ENCODE measurements at places on chromosomes 5 and 9. TPM values are rescaled to one million over a fixed set of nuclear protein-coding genes. Genes with fewer than 3 reads are reported as not detected.
A peak's percentile ranks its signal among the peaks of the same experiment; 100 is the strongest.

DNA sequence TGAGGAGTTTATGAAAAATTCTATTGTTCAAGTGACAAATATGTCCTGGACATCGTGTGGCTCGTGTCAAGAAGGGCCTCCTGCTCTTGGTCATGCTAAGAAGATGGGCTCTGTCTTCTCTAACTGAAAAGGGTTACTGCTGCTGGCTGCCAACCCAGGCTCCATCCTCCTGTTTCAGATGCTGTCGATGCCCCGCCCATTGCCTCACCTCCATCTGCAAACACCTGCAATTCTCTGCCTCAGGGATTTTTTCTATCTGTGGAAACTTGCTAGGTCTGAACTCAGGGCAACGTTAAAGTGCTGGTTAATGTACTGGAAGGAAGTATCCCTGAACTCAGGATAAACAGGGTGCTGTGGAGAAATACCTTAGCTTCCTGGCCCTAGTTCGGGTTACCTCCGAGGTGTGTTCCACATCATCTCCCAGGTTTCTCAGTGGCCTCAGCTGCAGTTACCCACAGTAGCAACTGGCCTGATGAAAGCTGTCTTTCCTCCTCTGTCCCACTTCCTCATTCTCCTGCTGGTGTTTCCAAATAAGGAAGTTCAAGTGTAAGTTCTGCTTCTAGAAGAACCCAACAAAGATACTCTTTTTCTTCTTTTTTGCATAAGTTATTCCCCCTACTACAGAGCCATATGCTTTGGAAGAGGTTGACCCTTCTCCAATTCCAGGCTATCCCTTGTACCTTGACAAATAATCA lies 151.7 kb upstream of the SMIM23 start:
- no peaks in the 10 kb centered on the region for H3K4me1 ChIP-seq
- no peak for DNase-seq
- no peaks in the 10 kb centered on the region for H3K36me3 ChIP-seq
- no peak overlapping the region for H3K4me3 ChIP-seq
- H3K27me3 ChIP-seq = peaks cover 19% of the 10 kb centered on the region

GRCh38 chr5:157951673-157952373 lies 92.9 kb upstream of the CLINT1 start:
- no peaks in the 10 kb centered on the region for H3K36me3 ChIP-seq
- no peak overlapping the region for H3K4me3 ChIP-seq
- no peak for DNase-seq
- H3K27ac ChIP-seq = no peak overlapping the region

DNA sequence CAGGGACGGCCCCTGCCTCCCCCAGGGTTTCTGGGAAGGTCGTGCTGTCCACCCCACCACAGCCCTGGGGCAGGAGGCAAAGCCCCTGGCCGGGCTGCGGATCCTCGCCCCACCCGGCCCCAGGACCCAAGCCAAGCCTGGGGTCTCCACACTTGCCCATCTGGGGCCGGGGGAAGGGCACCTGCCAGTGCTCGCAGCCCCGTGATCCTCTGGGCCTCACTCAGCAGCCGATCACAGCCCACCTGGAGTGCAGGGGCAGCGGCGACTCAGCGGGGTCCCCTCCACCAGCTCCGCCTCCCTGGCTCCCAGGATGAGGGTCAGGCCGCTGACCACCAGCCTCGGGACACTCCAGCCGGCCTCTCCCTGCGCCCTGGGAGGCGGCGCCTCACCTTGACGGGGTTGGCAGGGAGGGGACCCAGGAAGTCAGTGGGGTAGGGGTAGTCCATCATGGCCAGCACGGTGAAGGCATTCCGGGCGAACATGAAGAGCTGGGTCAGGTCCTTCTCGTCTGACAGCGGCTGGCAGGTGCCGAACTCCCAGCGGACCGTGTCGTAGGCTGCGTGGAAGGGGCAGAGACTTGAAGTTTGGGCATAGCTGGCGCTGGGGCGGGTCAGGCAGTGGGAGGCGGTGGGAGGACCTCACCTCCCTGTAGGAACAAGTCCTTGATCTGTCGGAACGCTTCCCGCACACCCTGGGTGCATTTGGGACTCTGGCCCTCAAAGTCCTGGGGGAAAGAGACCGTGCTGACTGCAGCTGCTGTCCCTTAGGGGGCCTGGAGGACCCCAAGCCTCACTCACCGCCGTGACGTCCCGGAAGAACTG lies 1.8 kb downstream of the DPP7 start:
- H3K4me3 ChIP-seq = peak overlapping the region; percentile 70
- H3K36me3 ChIP-seq = peaks cover 8% of the 10 kb centered on the region
- no peak overlapping the region for H3K27ac ChIP-seq
- H3K27me3 ChIP-seq = no peaks in the 10 kb centered on the region
- no peak for DNase-seq

DNA sequence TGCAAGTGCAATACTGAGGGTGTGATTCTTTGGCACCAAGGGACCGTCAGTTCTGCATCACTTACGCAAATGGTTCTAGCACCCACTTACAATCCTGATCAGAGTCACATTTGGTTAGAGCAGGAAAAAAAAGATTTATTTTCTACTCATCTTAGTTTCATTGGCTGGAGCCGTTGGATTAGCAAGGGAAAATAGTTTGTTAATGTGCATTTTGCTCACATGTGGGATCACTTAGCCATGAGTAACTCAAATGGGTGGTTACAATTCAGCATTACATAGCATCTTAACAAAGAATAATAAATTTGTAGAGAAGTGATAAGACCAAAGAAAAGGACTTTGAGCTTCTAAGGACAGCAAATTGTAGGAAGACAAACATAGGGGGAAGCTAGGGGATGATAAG lies 216.9 kb downstream of the AUH start:
- peaks cover 45% of the 10 kb centered on the region for H3K4me1 ChIP-seq
- no peaks in the 10 kb centered on the region for H3K27me3 ChIP-seq
- peaks cover 3% of the 10 kb centered on the region for H3K36me3 ChIP-seq
- H3K27ac ChIP-seq = no peak overlapping the region
- DNase-seq = no peak

GRCh38 chr9:4430432-4431261 lies 59.6 kb upstream of the SLC1A1 start:
- no peak overlapping the region for H3K27ac ChIP-seq
- no peak for DNase-seq
- no peak overlapping the region for H3K4me3 ChIP-seq
- H3K4me1 ChIP-seq = no peaks in the 10 kb centered on the region
- H3K27me3 ChIP-seq = peaks cover 2% of the 10 kb centered on the region

DNA sequence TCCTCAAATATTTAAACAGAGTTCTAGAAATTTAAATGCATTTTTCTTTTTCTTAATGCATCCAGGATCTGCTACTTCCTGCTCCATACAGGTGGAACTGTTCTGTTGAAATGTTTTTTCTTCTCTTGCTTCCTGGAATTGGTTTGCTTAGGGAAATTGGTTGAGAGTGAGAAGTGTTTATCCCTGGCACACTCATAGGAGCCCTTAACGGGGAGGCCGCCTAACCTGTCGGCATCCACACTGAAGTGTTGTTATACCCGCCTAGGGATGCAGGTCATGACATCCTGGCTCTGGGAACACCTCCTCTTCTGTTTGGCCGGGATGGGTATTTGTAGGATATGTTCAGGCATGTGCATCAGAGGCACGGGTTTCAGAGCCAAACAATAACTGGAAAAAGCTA lies 239.7 kb downstream of the GADD45G start:
- no peaks in the 10 kb centered on the region for H3K27me3 ChIP-seq
- DNase-seq = no peak
- H3K4me3 ChIP-seq = no peak overlapping the region

DNA sequence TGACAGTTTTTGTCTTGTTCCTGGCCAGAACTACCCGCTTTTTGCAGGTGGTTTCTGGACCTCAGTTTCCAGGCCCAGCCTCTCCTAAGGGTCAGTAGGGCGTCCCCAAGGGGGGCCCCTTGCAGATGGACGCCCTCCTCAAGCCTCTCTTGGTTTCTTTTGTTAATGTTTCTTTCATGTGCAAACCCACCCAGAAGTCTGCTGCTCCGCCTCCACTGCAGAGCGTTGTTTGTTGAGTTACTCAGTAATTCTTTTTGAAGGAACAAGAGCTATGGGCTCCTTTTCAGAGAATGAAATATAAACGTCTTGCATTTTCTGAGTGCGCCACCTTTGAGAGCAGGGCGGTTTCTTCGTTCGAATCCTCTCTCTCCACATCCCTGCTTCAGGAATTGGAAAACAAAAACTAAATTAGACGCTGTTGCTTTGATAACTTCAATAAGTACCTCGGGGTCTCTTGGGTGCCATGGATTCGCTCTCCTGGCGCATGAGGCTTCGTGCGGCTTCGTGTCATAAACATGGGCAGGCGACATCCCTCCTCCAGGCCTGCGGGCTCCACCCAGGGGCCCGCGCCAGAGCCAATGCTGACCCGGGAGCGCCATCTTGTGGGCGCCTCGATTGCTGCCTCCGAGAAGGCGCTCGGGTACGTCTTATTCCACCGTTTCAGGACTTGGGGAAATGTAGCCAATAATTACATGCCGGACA lies 38.3 kb upstream of the CKMT2 start:
- DNase-seq = peak; percentile 88
- H3K4me3 ChIP-seq = peak overlapping the region; percentile 0
- H3K36me3 ChIP-seq = no peaks in the 10 kb centered on the region
- no peaks in the 10 kb centered on the region for H3K27me3 ChIP-seq
- no peak overlapping the region for H3K27ac ChIP-seq

GRCh38 chr9:129554649-129555048 lies 66.3 kb downstream of the C9orf50 start:
- H3K36me3 ChIP-seq = no peaks in the 10 kb centered on the region
- peaks cover 4% of the 10 kb centered on the region for H3K4me1 ChIP-seq
- H3K4me3 ChIP-seq = no peak overlapping the region
- H3K27ac ChIP-seq = no peak overlapping the region
- no peak for DNase-seq
- peaks cover 11% of the 10 kb centered on the region for H3K27me3 ChIP-seq

DNA sequence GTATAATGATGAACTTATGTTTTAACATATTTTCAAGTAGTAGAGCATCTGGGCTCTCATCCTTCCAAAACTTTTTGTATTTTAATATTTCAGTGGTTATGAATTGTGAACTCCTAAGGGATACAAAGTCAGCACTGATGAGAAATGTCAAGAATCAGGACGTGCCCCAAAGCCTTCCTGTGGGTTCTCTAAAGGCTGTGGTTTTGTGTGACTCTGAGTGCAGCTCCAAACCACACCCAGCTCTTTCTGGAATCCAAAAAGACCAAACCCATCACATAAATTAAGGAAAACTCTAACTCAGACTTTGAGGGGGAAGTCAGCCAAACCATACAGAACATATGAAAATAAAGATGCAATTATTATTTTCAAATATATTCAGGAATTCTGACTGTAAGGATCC lies 40.8 kb upstream of the SMU1 start:
- no peaks in the 10 kb centered on the region for H3K27me3 ChIP-seq
- DNase-seq = no peak
- H3K4me3 ChIP-seq = no peak overlapping the region
- H3K36me3 ChIP-seq = peaks cover 41% of the 10 kb centered on the region

GRCh38 chr5:140228364-140228837 lies 53.4 kb downstream of the CYSTM1 start:
- no peak overlapping the region for H3K27ac ChIP-seq
- DNase-seq = no peak

GRCh38 chr9:6226696-6227095 lies 11.1 kb downstream of the IL33 start:
- H3K27me3 ChIP-seq = peaks cover 11% of the 10 kb centered on the region
- H3K36me3 ChIP-seq = no peaks in the 10 kb centered on the region
- DNase-seq = no peak

- peaks cover 2% of the 10 kb centered on the region for H3K27me3 ChIP-seq
- no peaks in the 10 kb centered on the region for H3K4me1 ChIP-seq
- H3K27ac ChIP-seq = no peak overlapping the region
- no peak overlapping the region for H3K4me3 ChIP-seq
These were observed 95.3 kb downstream of the KLF4 start for GRCh38 chr9:107394264-107394663.

- H3K27ac ChIP-seq = no peak overlapping the region
- H3K4me1 ChIP-seq = no peaks in the 10 kb centered on the region
- peaks cover 37% of the 10 kb centered on the region for H3K27me3 ChIP-seq
- DNase-seq = no peak
- no peak overlapping the region for H3K4me3 ChIP-seq
These were observed 19.1 kb downstream of the LHX3 start for GRCh38 chr9:136185596-136186366.

- no peak overlapping the region for H3K27ac ChIP-seq
- no peaks in the 10 kb centered on the region for H3K36me3 ChIP-seq
- H3K27me3 ChIP-seq = no peaks in the 10 kb centered on the region
- no peak for DNase-seq
These were observed 77.0 kb downstream of the IRX2 start for GRCh38 chr5:2674456-2674855.

GRCh38 chr5:79872291-79872690 lies 118.8 kb downstream of the MTX3 start:
- H3K27me3 ChIP-seq = peaks cover 6% of the 10 kb centered on the region
- no peaks in the 10 kb centered on the region for H3K36me3 ChIP-seq
- no peak overlapping the region for H3K4me3 ChIP-seq

- H3K4me3 ChIP-seq = no peak overlapping the region
- no peak for DNase-seq
- no peak overlapping the region for H3K27ac ChIP-seq
- H3K36me3 ChIP-seq = peaks cover 1% of the 10 kb centered on the region
- H3K27me3 ChIP-seq = no peaks in the 10 kb centered on the region
These were observed 16.6 kb downstream of the POU5F2 start for GRCh38 chr5:93724791-93725190.

GRCh38 chr5:88689668-88690408 lies 193.1 kb downstream of the MEF2C start:
- H3K27ac ChIP-seq = no peak overlapping the region
- no peak for DNase-seq
- peaks cover 8% of the 10 kb centered on the region for H3K36me3 ChIP-seq
- no peak overlapping the region for H3K4me3 ChIP-seq
- H3K4me1 ChIP-seq = peaks cover 25% of the 10 kb centered on the region
- peaks cover 84% of the 10 kb centered on the region for H3K27me3 ChIP-seq

GRCh38 chr5:96940586-96940985 lies 4.7 kb downstream of the LNPEP start:
- peaks cover 62% of the 10 kb centered on the region for H3K4me1 ChIP-seq
- DNase-seq = no peak
- H3K36me3 ChIP-seq = peaks cover 18% of the 10 kb centered on the region
- H3K27me3 ChIP-seq = no peaks in the 10 kb centered on the region
- no peak overlapping the region for H3K4me3 ChIP-seq

DNA sequence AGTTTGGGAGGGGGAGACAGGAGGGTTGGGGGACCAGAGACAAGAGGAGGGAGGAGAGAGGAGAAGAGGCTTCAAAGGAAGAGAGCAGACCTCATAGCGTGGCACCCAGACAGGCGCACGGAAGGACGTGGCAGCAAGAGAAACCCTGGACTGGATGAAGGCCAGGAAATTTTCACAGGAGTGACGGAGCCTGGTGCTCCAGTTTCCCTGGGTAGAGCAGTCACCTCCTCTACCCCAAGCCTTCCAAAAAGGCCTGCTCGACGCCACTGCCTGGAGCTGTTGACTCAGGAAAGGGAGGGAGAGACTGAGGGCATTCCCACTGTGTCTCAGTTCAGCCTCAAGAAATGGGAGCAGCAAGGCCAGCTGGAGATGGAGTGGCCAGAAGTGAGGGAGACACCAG lies 19.3 kb downstream of the AK8 start:
- H3K27ac ChIP-seq = no peak overlapping the region
- no peak for DNase-seq
- peaks cover 21% of the 10 kb centered on the region for H3K27me3 ChIP-seq

- H3K36me3 ChIP-seq = no peaks in the 10 kb centered on the region
- H3K4me3 ChIP-seq = no peak overlapping the region
- no peaks in the 10 kb centered on the region for H3K27me3 ChIP-seq
- DNase-seq = no peak
- H3K27ac ChIP-seq = peak overlapping the region; percentile 68
- peaks cover 33% of the 10 kb centered on the region for H3K4me1 ChIP-seq
These were observed 68.5 kb downstream of the TMC1 start for GRCh38 chr9:72589667-72590521.

The RNF183 gene
- total RNA-seq = 0.36 TPM

The WDR36 gene
- total RNA-seq = 44.1 TPM

The OR13C8 gene
- total RNA-seq = not detected

The SOHLH1 gene
- total RNA-seq = not detected

The LCN12 gene
- total RNA-seq = 1.6 TPM

The BTNL9 gene
- not detected for total RNA-seq

Data from activated CD4-positive, alpha-beta memory T cell treated with anti-CD3 and anti-CD28 coated beads for 36 hours (primary cell).